Glutamatergic neuron (in vitro differentiated cells): ENCODE measurements at places on chromosomes 2 and 18.
A peak's percentile ranks its signal among the peaks of the same experiment; 100 is the strongest.

DNA sequence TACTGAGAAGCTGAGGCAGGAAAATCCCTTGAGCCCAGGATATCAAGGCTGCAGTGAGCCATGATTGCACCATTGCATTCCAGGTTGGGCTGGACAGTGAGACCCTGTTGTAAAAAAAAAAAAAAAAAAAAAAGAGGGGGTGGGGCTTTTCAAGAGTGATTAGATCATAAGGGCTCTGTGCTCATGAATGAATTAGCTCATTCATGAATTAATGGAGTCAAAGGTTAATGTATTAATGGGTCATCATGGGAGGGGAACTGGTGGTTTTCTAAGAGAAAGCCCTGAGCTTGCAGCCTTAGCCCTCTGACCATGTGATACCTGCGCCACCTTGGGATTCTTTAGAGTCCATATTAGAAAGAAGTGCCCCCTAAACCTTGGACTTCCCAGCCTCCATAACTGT lies 4.5 kb downstream of the SLC19A3 start:
- DNase-seq, result no peak

GRCh38 chr2:42229949-42230348 lies 60.8 kb downstream of the EML4 start:
- no peak for DNase-seq

GRCh38 chr2:219728991-219729487 lies 101.6 kb downstream of the SLC4A3 start:
- no peak for DNase-seq

DNA sequence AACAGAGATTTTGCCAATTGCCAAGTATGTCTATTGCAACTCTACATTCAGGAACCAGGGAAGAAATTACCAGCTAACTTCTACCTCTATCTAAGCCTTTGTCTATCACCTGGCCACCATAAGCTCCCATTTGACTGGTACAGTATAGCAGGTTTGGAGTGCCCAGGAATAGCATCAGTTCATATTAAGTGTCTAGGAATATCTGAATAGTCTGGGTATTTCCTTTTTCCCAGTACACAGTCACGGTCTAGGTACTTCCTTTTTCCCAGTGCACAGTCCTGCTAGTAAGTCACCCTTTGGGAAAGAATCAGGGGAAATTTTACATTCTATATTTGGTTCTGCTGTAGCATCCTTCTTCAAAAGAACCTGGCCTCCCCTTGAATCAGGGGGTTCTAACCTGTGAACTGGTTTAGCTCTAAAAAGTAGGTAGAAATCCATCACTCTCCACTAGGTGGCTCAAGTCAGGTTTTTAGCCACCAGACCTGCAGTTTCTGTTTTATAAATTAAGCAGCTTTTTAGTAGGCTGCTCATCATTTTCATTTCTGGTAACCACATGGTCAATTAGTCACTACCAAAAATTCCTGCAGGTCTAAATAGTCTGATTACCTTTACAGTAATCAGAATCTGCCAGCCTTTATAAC lies 49.3 kb upstream of the DNAJC10 start:
- no peak for DNase-seq

GRCh38 chr2:127080226-127080937 lies 26.6 kb downstream of the BIN1 start:
- DNase-seq, result no peak

DNA sequence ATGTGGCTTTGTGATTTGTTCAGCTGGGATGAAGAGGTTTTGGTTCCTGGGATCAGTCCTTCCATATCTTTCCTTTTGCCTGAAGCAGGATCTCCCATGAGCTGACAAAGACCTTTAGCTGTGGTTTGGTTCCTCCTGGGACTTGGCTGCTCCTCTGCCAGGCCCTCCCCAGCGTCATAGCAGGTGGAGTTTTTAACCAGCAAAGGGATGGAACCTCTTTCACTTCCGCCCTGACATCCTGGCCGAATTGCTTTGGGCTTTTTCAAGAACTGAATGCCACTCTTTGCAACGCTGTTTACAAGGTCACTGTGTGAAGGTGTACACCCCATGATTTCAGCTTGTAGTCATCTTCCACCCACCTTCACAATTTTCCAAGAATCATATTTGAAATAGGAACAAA lies 390 bp downstream of the PCARE start:
- no peak for DNase-seq

DNA sequence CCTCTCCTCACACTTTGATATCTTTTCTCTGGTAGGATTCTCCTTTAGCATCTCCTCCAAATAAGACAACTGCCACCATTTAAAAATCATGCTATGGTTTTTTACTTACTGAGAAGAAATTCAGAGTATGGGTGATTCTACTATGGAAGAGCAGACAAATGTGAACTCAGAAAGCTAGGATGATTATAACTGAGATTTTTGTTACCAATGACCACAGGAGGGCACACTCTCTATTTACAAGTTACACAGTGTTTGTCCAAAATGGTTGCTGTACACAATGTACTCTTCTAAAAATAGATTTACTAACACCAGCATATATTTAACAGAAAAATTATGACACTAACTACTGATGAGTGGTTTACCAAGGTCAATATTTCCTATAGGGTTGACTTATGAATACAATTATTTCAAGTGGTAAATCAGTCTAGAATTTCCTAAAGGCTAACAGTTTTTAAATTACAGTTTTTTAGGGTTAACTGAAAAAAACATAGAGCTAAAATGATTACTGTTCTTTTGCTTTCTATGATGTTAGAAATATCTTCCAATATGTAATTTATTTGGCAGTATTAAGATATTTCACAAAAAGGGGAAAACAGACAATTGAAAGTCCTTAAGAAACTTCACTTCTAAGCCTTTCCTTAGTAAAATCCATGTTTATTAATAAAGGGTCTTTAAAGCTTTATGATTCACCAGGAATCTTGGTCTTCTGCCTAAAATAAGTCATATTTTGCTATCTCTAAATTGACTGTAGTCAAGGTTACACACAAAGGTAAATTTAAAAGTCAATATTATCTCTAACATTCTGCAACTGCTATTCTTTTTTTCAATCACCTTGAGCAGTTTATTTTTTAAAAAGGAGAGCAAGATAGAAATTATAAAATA lies 57.2 kb downstream of the MAP4K3 start:
- no peak for DNase-seq

GRCh38 chr18:63223837-63224236 lies 95.7 kb downstream of the BCL2 start:
- no peak for DNase-seq

- DNase-seq, result no peak
These were observed 893.9 kb downstream of the SUCLG1 start for GRCh38 chr2:83565181-83565580.

DNA sequence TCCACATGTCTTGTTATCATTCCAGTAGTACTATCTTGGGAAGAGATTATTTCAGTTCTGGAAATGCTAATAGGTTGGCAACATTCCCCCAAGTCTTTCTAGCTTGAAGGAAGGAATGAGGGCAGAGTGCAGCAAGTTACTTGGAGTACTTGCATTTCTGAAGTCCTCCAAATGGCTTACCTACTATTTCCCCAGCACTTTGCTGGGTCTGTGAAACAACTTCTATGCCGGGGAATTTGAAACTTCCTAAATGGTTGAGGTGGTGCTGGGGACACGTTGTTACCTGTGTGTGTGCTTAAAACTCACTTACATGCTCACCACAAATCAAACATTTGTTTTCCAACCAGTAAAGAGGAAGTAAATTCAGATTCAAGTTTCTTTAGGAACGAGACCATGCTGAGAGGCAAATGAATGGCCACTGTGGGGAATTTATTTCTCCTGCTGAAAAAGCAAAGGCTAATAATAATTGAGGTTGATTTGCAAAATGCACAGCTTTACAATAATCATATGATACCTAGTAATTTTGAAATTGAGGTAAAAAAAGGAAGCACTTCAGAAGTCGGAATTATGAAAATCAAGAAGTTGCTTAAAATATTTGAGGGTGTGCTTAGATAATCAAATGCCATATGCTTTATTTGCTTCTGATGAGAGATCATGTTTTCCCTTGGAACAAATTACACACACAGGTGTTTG lies 1167.7 kb upstream of the ZEB2 start:
- no peak for DNase-seq

GRCh38 chr2:207805566-207806226 lies 36.0 kb upstream of the FZD5 start:
- DNase-seq, result no peak

DNA sequence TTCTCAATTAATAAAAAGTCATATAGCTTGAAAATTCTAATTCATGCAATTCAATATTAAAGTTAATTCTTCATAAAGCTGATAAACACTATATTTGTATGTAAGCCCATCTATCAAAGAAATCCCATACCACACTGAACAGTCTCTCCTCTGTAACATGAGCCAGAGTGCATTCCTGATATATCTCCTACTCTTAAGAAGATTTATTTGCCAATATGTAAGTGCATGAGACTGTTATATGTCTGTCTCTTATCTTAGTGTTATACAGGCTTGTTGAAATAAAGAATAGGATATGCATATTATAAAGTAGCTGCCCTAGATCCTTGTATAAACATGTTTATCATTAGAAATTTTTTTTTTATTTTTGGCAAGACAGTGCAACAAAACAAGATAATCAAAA lies 40.4 kb upstream of the TTC32 start:
- no peak for DNase-seq

GRCh38 chr2:149828520-149829210 lies 241.1 kb upstream of the MMADHC start:
- no peak for DNase-seq

DNA sequence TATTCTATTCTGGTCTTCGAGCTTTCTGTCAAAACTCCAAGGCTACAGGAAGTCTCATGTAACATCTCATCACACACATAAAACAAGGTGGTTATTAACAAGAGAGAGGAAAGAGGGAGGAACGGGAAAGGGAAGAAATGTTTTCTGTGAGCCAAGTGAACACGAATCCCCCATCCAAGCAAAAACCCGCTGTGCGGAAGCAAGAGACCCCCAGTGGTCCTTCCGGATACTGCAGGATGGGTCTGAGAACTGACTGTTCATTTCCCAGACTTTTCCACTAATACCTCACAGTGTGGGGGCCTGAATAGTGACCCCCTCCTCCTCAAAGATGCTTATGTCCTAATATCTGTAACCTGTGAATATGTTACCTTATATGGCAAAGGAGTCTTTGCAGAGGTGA lies 19.0 kb upstream of the DIPK1C start:
- peak; percentile 82 for DNase-seq

DNA sequence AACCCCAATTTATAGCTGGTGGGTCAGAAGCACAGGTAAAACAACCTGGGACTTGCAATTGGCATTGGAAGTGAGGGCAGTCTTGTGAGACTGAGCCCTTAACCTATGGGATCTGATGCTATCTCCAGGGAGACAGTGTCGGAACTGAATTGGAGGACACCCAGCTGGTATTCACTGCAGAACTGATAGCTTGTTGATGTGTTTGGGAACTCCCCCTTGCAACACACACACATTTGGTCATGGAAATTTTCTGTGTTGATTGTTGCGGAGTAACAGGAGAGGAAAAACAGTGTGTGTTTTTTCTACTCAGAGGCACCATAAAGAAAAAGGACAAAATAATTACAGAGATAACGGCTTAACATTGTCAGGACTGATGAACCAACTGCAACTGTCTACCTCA lies 16.1 kb downstream of the TPGS2 start:
- DNase-seq, result no peak

GRCh38 chr2:99504844-99505584 lies 15.2 kb upstream of the REV1 start:
- DNase-seq, result no peak

- DNase-seq, result no peak
These were observed 21.2 kb downstream of the MPHOSPH10 start for GRCh38 chr2:71151620-71152019.

DNA sequence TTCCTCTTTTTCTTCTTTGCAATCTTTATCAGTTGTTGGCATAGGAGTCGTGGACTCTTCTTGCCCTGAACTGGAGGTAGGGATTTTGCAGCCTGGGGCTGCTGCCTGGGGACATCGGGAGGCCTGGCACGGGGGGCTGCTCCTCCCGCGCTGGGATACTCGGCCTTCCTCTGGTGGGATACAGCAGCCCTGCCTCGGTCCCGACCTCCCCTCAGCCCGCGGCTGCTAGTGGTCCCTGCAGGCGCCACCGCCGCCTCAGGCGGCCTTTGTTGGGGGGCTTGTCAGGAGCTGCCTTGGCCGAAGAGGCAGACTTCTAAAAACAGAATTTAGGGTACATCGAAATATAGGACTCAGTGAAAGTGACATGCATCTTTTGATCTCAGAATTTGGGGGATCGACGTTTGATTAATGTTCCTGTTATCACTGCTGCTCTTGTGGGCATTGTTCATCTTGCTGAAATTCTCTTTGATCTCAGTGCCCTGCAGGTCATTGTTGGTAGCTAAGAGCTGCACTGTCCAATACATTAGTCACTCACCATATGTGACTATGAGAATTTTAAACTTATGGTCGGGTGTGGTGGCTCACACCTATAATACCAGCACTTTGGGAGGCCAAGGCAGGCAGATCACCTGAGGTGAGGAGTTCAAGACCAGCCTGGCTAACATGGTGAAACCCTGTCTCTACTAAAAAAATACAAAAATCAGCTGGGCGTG lies 16.3 kb downstream of the POLR2D start:
- no peak for DNase-seq

GRCh38 chr2:239596253-239596652 lies 195.4 kb upstream of the HDAC4 start:
- DNase-seq, result peak; percentile 9

GRCh38 chr2:65267008-65267407 lies 39.4 kb downstream of the ACTR2 start:
- DNase-seq, result no peak

DNA sequence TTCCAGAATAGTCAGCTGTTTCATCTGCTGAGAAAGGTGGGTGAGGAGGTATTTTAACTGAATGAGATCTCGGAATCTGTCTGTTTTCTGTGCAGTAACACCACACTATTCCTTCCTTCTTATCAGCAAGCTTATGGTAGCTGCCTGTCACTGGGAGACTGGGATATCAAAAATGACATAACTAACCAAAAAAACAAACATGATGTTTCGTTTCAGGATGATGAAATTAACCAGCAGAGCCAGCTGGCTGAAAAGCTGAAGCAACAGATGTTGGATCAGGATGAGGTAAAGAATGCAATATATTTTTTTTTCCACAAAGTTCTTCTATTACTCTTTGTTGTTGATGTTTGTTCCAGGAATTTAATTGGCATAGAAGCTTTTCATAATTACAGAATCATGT lies 59.8 kb upstream of the LYPD6B start:
- DNase-seq, result no peak

GRCh38 chr2:9800975-9801726 lies 42.1 kb upstream of the TAF1B start:
- DNase-seq, result no peak

- no peak for DNase-seq
These were observed 51.4 kb downstream of the LINC00305 start for GRCh38 chr18:64097497-64097896.

GRCh38 chr2:216302981-216303676 lies 69.2 kb downstream of the MARCHF4 start:
- no peak for DNase-seq
